CD4-positive, alpha-beta memory T cell (primary cell): ENCODE measurements at places on chromosomes 12 and 14. TPM values are rescaled to one million over a fixed set of nuclear protein-coding genes. Genes with fewer than 3 reads are reported as not detected.

GRCh38 chr12:49750027-49750995 lies 9.0 kb downstream of the TMBIM6 start:
- DNase-seq = peak; percentile 35
- H3K27me3 ChIP-seq = no peaks in the 10 kb centered on the region
- H3K27ac ChIP-seq = peak overlapping the region; percentile 44

- H3K4me1 ChIP-seq = peaks cover 46% of the 10 kb centered on the region
- H3K27ac ChIP-seq = no peak overlapping the region
- no peaks in the 10 kb centered on the region for H3K27me3 ChIP-seq
- no peak overlapping the region for H3K4me3 ChIP-seq
Measured at GRCh38 chr12:121778567-121779421, 14.7 kb downstream of the RHOF start.

- no peaks in the 10 kb centered on the region for H3K27me3 ChIP-seq
- H3K4me3 ChIP-seq = no peak overlapping the region
- no peak overlapping the region for H3K27ac ChIP-seq
- H3K4me1 ChIP-seq = no peaks in the 10 kb centered on the region
- no peaks in the 10 kb centered on the region for H3K36me3 ChIP-seq
Measured at GRCh38 chr14:25750436-25750835, 700.5 kb upstream of the STXBP6 start.

DNA sequence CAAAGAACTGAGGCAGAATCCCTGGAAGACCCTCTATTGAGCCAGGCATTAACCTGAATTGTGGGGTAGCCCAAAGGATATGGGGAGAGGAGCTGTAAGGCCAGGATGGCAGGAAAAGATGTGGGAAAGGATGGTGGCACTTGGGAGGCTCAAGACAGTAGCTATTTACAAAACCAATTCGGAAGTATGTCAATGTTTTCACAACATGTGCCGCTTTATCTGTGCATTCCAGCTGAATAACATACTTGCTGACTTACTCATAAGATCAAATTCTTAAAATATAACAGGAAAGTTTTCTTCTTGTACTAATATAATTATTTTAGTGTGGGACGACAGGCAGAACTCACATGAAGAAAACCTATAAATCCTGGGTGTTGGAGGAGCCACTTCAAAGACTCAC lies 10.6 kb downstream of the BBS10 start:
- H3K36me3 ChIP-seq = no peaks in the 10 kb centered on the region
- no peak overlapping the region for H3K4me3 ChIP-seq
- no peaks in the 10 kb centered on the region for H3K4me1 ChIP-seq
- DNase-seq = no peak

DNA sequence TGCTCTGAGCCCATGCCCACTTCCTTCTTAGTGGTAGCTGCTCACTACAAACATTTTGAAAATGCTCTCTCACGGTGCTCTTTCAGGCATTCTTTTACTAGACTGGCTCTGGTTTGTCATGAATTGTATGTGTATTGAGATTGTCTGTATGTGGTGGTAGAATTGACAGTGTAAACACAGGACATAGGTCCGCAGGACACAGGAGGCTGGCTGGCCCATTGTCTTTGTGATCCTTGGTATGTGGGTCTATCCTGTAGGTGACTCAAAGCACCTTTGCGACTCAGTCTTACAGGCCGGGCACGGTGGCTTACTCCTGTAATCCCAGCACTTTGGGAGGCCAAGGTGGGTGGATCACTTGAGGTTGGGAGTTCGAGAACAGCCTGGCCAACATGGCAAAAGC lies 250.9 kb downstream of the C12orf75 start:
- no peaks in the 10 kb centered on the region for H3K4me1 ChIP-seq
- H3K27me3 ChIP-seq = no peaks in the 10 kb centered on the region
- H3K36me3 ChIP-seq = no peaks in the 10 kb centered on the region
- no peak for DNase-seq

DNA sequence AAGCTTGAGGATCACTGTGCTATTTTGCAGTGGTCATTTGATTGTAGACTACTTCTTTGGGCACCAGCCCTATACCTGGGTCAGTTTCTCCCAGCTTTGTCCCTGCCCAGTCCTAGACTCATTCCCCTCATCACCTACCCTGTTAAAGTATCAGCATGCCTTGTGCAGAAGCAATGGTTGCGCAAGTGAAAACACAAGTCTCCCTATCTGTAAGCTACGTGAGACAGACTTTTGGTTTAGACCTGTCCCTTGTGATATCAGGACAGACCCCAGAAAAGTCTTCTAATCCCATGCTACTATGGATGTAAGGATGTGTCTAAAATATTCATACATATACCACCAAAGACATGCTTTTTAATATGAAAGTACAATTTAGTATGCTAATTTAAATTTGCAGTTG lies 88.8 kb upstream of the ATP2B1 start:
- no peak overlapping the region for H3K27ac ChIP-seq
- no peak for DNase-seq

RERG gene
- polyA plus RNA-seq = not detected

GRCh38 chr14:95993768-95994592 lies 45.2 kb upstream of the C14orf132 start:
- DNase-seq = peak; percentile 24
- H3K27ac ChIP-seq = no peak overlapping the region
- no peaks in the 10 kb centered on the region for H3K4me1 ChIP-seq
- peaks cover 8% of the 10 kb centered on the region for H3K27me3 ChIP-seq

DNA sequence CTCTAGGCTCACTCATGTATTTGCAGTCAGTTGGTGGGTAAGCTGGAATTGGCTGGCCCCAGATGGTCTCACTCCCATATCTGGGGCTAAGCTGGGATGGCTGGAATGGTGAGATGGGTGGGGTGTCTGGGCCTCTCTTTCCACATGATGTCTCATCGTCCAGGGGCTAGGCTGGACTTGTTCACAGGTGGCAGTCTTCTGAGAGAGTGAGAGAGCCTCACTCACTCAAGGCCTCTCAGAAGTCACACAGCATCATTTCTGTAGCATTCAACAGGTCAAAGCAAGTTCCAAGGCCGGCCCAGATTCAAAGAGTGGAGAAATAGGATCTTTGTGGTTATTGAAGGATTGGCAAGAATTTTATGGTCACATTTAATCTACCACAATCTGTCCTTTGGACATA lies 102.7 kb downstream of the UNC79 start:
- H3K27ac ChIP-seq = no peak overlapping the region
- H3K4me1 ChIP-seq = no peaks in the 10 kb centered on the region
- no peak for DNase-seq
- H3K27me3 ChIP-seq = no peaks in the 10 kb centered on the region
- no peaks in the 10 kb centered on the region for H3K36me3 ChIP-seq
- no peak overlapping the region for H3K4me3 ChIP-seq

DNA sequence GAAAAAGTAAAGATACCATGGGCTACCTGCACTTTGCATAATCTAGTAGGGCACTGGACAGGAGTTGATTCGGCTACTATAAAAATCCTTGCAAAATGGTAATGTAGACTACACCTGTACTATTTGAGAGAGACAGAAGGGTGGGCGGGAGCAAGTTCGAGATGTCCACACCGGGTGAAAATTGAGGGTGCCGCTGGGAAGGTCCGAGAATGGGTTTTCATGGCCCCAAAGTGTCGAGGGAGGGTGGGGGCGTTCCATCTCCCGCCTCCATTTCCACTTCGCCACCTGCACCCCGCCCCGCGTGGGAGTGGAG lies 648 bp downstream of the SNX6 start:
- H3K36me3 ChIP-seq = peaks cover under 1% of the 10 kb centered on the region
- H3K27ac ChIP-seq = peak overlapping the region; percentile 97
- peak overlapping the region; percentile 88 for H3K4me3 ChIP-seq
- no peak for DNase-seq
- no peaks in the 10 kb centered on the region for H3K27me3 ChIP-seq

RILPL2 gene
- 13.7 TPM for polyA plus RNA-seq

GRCh38 chr14:50061664-50062437 lies 54.5 kb downstream of the VCPKMT start:
- no peaks in the 10 kb centered on the region for H3K36me3 ChIP-seq
- peak overlapping the region; percentile 62 for H3K4me3 ChIP-seq
- DNase-seq = peak; percentile 83

GRCh38 chr12:19186722-19187661 lies 57.5 kb downstream of the PLEKHA5 start:
- H3K36me3 ChIP-seq = no peaks in the 10 kb centered on the region
- DNase-seq = no peak
- no peak overlapping the region for H3K27ac ChIP-seq
- H3K4me3 ChIP-seq = no peak overlapping the region
- no peaks in the 10 kb centered on the region for H3K27me3 ChIP-seq

GRCh38 chr12:119463211-119463926 lies 128.8 kb downstream of the CCDC60 start:
- DNase-seq = no peak
- H3K36me3 ChIP-seq = no peaks in the 10 kb centered on the region
- H3K27ac ChIP-seq = no peak overlapping the region
- no peaks in the 10 kb centered on the region for H3K4me1 ChIP-seq
- H3K27me3 ChIP-seq = no peaks in the 10 kb centered on the region

PRH2 gene
- not detected for polyA plus RNA-seq

DNA sequence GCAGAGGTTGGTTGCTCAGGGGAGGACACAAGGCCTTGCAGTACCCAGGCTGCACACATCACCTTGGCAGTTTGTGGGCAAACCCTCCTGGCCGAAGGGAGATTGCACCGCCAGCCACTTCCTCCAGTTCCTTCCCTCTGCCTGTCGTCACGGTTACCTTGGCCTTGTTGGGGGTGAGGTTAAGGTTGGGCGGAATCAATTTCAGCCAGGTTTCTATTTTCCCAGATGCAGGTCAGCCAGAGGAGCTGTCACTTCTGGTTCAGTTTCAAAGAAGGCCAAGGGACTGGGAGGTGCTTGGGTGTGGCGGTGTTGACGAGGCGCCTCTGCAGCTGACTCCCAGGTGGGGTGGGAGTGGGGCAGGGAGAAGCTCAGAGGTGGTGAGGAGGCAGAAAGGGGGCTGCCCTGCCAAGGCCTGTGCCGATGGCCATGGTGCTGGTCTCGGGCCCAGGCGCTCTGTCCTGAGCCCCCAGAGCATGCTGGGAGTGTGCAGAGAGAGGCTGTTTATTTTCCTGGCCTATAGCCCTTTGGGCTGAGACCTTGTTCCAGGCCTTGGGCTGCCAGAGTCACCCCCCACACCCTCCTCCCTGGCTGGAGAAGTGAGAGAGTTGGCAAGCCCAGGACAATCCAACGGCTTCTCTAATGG lies 31.4 kb downstream of the JDP2 start:
- no peaks in the 10 kb centered on the region for H3K4me1 ChIP-seq
- H3K4me3 ChIP-seq = no peak overlapping the region
- H3K36me3 ChIP-seq = no peaks in the 10 kb centered on the region
- no peaks in the 10 kb centered on the region for H3K27me3 ChIP-seq

PPP4R4 gene
- 1.2 TPM for polyA plus RNA-seq

GRCh38 chr12:11668611-11669010 lies 19.1 kb downstream of the ETV6 start:
- H3K27me3 ChIP-seq = no peaks in the 10 kb centered on the region
- no peak overlapping the region for H3K4me3 ChIP-seq
- no peak overlapping the region for H3K27ac ChIP-seq
- peaks cover 38% of the 10 kb centered on the region for H3K4me1 ChIP-seq
- no peak for DNase-seq

DNA sequence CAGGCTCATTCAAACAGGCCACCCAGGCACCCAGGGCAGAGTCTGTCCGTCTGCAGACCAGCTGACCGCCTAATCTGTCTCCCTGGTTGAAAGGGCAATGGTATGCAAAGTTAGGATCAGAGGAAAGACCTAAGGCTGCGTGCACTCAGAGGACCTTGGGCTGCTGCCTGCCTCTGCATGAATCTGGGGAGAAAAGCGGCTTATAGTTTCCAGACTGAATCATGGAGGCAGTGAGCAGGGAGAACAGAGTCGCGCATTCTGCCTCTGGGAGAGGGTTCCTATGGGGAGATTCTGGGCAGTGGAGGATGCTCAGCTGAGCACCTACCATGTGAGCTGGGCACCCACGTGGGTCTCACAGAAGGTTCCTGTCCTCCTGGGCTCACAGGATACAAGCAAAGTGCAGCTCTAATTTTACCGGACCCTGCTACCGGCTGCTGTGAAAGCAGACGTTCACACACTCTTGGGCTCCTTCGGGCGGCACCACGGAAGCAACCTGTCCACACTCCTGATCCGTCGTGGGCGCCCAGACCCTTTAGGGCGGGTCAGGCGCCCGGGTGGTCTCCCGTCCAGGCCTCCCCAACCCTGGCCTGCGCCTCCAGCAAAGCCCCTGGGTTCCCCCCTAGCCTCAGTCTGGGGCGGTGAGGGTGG lies 772 bp downstream of the SCARB1 start:
- H3K27me3 ChIP-seq = no peaks in the 10 kb centered on the region
- H3K4me3 ChIP-seq = peak overlapping the region; percentile 66
- no peak overlapping the region for H3K27ac ChIP-seq
- peak; percentile 12 for DNase-seq

DNA sequence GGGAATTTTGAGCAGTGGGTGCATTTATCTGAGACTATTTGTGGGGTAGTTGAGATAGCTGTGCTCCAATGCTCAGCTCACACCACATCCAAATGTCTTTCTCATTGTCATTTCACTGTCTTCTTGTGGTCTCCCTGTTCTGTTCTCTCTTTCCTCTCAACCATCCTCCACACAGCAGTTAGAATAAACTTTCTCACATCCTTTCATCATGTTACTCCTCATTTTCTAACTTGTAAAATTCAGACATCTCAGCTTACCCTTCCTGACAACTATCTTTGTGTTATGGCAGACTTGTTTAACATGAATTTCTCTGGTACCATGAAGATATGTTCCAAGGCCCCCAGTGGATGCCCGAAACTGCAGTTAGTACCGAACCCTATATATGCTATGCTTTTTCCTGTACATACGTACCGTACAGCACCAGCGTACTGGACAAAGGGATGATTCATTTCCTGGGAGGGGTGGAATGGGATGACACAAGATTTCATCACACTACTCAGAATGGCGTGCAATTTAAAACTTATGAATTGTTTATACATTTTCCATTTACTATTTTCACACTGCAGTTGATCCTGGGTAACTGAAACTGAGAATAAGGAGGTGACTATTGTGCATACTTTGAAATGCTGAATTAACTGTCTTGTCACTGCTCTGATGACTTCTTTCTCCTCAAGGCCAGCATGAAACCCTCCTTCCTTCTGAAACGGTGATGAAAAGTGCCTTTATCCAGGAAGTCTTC lies 177.1 kb upstream of the SLC38A2 start:
- H3K4me1 ChIP-seq = peaks cover 30% of the 10 kb centered on the region
- no peak overlapping the region for H3K4me3 ChIP-seq
- DNase-seq = no peak
- no peaks in the 10 kb centered on the region for H3K27me3 ChIP-seq

INSM2 gene
- not detected for polyA plus RNA-seq

- H3K4me3 ChIP-seq = no peak overlapping the region
- no peaks in the 10 kb centered on the region for H3K4me1 ChIP-seq
- no peak overlapping the region for H3K27ac ChIP-seq
- no peaks in the 10 kb centered on the region for H3K36me3 ChIP-seq
- H3K27me3 ChIP-seq = no peaks in the 10 kb centered on the region
Measured at GRCh38 chr12:67640863-67641262, 7.7 kb upstream of the DYRK2 start.

- no peak overlapping the region for H3K4me3 ChIP-seq
- H3K4me1 ChIP-seq = no peaks in the 10 kb centered on the region
- no peak overlapping the region for H3K27ac ChIP-seq
- no peaks in the 10 kb centered on the region for H3K36me3 ChIP-seq
- DNase-seq = no peak
- H3K27me3 ChIP-seq = no peaks in the 10 kb centered on the region
Measured at GRCh38 chr14:100386846-100387245, 63.7 kb downstream of the SLC25A47 start.
